ENCODE measurements at places on chromosomes 2 and 18.
A peak's percentile ranks its signal among the peaks of the same experiment; 100 is the strongest.

DNA sequence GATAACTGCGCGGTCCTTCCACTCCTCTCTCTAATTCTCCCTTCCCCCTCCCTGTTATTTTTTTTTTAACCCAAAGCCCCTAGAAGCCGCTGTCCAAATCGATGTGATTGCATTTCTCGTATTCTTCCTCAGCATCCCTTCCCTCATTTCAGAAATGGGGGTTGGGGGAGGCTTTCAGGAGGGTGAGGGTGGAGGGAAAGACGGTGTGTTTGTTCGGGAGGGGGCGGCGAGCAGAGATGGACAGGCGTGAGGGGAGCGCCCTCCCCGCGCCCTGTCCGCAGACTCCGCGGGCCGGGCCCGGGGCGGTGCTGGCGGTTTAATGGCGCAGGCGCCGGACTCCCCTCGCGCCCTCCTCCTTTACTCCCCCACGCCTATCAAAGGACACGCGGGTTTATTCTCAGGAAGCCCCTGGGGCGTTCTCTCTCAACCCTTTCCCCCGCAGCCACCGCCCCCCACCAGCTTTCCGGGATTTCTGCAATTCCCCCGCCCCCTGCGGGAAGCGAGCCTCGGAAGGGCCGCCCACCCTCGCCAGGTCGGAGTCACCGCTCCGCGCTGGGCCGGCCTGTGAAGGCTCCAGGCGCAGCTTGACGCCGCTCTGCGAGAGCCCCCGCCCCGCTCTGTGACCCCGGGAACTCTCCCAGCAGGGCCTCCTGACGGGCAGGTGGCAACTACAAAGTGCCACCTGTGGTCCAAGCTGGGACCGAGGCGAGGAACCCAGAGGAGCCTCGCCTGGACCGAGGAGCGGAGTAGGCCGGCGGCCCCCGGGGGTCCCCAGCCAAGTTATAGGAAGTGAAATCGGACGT lies 981 bp downstream of the ST8SIA3 start:
- DNase-seq: no peak

GRCh38 chr2:233233618-233234230 lies 17.7 kb upstream of the ATG16L1 start:
- DNase-seq: no peak

- DNase-seq: peak; percentile 64
Observed at GRCh38 chr2:133892352-133892913, 324.2 kb upstream of the NCKAP5 start.

- DNase-seq: no peak
Observed at GRCh38 chr2:69490486-69490885, 53.3 kb upstream of the NFU1 start.

GRCh38 chr2:48148841-48149430 lies 242.6 kb upstream of the FBXO11 start:
- no peak for DNase-seq

DNA sequence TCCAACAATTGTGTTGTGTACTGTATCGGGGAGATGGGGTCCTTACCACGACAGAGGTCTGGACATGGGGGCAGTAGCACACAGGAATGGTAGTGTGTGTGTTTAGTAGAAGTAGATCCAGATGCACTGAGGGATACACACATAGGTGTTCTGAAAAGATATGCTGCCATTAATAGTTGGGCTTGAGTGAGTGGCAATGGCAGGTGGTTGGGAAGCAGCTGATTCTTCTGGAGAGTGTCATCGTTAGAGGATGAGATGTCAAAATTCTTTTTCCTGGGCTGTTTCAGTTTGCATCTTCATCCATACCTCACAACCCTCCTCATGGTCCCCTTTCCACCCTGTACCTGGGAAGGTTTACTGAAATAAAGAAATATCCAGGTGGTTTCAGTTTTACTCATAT lies 66.6 kb downstream of the UGGT1 start:
- DNase-seq: no peak

DNA sequence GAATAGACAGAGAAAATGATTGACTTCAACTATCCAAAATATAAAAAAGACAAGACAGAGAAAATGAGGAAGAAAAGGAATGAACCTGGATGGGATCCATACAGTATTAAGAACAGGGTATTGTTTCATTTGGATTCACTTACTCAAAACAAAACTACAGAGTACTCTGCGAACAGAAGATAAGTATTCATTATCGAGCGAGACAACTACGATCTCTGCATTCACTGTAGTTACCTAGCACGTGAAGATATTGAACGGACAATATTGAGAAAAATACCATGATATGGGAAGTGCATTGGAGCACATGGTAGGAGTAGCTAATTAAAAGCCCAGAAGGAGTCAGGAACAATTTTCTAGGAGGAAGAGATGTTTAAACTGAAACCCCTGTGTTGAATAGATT lies 1.0 kb upstream of the ORC2 start:
- DNase-seq: no peak

DNA sequence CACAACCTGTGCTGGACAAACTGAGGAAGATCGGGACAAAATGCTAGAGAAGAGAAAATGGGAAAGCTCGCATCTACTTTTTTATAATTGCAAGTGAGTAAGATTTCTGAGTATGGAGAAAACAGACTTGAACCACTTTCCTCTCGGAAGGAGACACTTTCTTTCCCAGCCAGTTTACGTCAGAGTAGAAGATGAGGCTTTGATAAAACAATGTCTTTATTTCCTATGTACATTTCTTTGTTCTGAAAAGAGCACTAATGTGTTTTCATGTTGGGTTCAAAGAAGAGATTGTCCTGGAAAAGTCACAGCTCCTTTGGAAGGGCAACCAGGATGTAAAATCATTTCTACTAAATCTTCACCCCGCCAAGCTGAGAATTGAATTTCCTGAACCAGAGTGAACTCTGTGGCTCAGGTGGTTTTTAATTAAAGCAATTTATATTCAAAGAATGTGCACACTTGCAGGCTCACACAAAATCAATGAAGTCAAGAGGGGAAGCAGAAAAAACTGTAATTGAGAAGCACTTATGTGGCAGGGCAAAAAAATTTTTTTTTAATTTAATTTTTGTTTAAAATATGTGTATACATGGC lies 23.4 kb upstream of the ITGA6 start:
- DNase-seq: no peak

DNA sequence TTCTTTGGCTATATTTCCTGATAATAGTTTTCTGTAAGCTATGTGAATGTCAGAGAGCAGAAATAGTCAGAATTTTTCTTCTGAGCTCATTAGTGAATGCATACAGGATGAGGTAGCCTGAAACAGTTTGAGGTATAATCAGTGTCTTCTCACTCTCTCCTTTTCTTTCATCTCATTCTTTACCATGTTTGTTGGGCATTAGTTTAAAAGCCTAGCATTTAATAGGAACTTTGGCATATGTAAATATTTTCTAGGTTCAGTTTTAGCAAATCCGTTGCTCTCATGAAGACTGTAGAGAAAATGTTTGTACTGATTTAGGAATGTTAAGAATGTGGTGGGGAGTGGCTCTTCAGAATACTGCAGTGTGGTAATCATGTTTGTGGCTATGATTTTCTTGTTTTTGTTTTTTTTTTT lies 119.4 kb downstream of the PARD3B start:
- DNase-seq: no peak

GRCh38 chr2:223997938-223998337 lies 40.7 kb downstream of the MRPL44 start:
- DNase-seq: no peak

DNA sequence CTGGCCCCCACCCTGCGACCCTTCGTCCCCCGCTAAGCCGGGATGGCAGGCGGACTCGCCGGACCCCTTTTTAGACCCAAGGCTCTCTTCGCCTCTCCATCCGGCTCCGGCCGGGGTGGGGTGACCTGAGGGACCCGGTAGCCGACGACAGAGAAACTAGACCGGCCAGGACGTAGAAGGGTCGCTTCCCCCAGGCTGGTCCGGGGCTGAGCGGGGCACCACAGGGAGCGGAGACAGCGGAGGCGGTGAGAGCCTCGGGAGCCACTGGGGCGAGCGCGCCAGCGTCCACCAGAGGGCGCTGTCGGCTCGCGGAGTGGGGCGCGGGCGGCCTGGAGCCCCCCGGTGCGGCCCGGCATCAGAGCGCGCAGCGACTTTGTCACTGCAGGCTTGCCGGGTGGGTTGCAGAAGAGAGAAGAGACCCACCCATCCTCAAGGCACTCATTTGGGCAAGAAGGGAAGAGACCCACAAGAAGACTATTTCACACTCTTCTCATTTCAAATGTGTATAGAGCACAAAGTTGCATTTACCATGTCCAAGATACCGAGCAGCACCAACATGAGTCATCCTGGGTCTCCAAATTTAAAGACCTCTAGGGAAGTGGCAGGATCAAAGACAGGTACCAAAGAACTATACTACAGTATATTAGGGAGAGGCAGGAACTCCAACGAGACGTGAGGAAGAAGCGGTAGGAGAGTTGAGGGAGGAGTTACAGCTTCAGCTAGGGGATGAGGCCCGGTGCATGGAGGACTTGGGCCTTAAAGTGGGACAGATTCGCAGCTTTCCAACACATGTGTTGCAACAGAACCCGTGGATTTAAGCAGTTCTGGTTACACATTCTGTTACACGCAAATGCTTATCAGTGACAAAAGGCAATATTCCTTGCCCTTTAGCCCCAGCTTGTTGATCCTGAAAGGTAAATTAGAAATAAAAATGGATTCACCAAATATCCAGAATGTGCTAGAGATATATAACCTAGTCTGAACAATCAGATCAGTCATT lies 7.6 kb upstream of the PRKCE start:
- DNase-seq: peak; percentile 55

DNA sequence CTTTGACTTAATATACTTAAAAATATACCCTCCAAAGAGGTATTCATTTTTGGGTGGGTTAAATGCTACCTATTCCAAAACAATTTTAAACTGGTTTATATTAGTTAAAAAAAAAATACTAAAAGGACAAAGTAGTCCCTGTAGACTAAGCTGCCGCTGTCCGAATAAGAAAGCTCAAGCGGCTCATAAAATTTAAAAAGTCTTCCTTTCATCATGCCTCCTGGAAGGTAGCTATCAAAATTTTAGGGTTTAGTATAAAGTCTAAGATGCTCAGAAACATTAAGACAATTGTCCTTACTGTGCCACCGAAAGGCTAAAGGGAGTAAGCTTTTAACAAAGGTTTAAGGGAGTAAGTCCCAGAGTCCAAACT lies 440 bp upstream of the UGGT1 start:
- no peak for DNase-seq

- no peak for DNase-seq
Observed at GRCh38 chr2:124970030-124970429, 944.9 kb downstream of the CNTNAP5 start.

DNA sequence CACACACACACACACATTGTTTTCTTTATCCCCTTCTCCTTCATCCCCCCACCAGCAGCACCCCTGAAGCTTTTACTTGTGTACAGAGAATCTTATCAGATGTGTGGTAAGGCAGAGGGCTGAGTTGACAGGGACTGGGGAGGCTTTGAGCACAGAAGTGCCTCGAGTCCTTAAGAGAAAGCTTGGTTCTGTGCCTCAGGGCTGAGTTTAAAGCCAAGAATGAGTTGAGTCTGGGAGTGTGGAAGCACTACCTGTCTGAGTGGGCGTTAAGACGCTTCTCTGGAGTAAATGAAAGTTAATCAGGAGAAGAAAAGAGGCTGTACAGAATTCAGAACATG lies 2.7 kb downstream of the ID2 start:
- no peak for DNase-seq

GRCh38 chr2:74843899-74844298 lies 10.0 kb downstream of the HK2 start:
- DNase-seq: no peak

- DNase-seq: peak; percentile 59
Observed at GRCh38 chr2:54015798-54016699, 45.3 kb upstream of the PSME4 start.

DNA sequence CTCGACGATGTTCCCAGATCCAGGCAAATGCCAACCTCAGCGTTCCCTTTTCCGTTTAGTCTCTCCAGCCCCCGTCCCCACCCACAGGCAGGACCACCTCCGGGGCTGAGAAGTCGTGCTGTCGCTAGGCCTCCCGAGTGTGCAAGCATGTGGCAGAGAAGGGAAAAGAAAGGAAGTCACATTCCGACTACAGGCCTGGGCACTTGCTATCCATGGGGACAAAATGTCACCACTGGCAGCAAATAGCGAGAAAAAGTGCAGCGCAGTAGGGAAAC lies 420 bp downstream of the PIGN start:
- DNase-seq: no peak

GRCh38 chr18:13316063-13316462 lies 97.5 kb downstream of the LDLRAD4 start:
- no peak for DNase-seq

GRCh38 chr2:54240515-54241469 lies 15.2 kb downstream of the TSPYL6 start:
- peak; percentile 4 for DNase-seq

GRCh38 chr18:55762424-55762823 lies 174.4 kb upstream of the TCF4 start:
- DNase-seq: no peak

GRCh38 chr18:32980896-32981295 lies 208.1 kb upstream of the KLHL14 start:
- no peak for DNase-seq

DNA sequence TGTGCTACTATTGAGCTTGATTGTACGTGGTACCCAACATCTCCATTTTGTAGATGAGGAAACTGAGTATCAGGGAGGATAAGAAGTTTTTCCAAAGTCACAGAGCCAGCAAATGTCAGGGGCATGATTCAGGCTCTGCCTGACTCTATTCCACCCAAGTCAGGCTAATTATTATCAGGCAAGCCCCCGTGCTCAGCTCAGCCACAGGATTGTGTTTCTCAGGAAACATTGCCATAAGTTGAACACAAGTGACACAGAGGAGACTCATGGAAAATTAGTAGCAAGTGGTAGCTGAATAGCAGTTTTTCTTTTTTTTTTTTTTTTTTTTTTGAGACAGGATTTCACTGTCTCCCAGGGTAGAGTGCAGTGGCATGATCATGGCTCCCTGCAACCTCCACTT lies 260.5 kb downstream of the C1D start:
- no peak for DNase-seq

DNA sequence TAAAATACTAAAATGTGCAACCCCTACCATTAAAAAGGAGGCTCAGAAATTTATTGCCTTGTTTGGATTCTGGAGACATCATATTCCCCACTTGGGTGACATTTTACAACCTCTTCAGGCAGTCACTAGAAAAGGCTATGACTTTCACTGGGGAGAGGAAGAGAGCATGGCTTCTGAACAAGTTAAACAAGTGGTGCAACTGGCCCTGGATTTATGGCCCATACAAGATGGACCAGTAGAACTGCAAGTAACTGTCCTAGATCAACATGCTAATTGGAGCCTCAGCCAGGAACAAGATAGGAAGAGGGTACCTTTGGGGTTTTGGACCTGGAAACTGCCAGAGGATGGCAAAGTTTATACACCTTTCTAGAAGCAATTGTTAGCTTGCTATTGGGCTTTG lies 4.0 kb upstream of the DSG2 start:
- DNase-seq: no peak

Measured in MG63 (cell line).